EL (cell line): ENCODE measurements at places on chromosomes 12 and 14.

DNA sequence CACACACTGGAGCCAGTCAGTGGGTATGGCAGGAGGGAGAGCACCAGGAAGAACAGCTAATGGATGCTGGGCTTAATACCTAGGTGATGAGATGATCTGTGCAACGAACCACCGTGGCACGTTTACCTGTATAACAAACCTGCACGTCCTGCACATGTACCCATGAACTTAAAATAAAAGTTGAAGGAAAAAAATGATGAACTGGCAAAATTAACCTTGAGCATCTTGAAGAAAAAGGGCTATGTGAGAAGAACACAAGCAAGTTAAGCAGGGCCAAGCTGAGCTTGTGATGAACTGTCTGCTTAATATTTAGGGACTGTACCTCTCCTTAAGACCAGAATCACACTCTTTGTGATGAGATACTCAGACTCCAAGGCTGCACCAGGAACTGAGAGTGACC lies 70.0 kb downstream of the TTC6 start:
- DNase-seq: no peak

DNA sequence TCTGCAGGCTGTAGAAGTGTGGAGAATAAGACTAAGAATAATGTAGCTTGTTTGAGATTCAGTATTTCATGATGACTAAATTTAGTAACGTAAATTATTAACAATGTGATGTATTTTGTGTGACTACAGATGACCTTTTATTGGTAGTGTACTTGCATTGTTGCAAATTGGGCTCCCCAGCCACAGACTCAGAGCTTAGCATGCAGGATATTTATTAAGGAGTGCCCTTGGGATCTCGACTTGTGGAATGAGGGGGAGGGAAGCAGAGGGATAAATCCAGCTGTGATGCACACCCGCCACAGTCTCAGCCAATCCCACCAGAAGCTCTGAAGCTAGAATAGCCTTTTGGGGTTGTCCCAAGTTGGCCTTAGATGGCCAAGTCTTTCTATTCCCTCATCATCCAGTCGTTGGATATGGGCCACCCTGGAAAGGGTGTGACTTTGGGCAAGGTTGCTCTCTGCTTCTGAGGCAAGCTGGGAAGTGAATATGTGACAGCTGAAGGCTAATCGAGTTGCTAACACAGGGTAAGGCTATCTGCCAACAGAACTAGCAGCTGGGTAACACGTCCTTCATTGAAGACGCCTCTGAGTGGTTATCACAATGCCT lies 42.1 kb upstream of the USP44 start:
- DNase-seq: no peak

- DNase-seq: no peak
Observed at GRCh38 chr14:52663850-52664249, 31.5 kb downstream of the ERO1A start.

- DNase-seq: no peak
Observed at GRCh38 chr14:75254901-75255584, 23.6 kb upstream of the FOS start.

DNA sequence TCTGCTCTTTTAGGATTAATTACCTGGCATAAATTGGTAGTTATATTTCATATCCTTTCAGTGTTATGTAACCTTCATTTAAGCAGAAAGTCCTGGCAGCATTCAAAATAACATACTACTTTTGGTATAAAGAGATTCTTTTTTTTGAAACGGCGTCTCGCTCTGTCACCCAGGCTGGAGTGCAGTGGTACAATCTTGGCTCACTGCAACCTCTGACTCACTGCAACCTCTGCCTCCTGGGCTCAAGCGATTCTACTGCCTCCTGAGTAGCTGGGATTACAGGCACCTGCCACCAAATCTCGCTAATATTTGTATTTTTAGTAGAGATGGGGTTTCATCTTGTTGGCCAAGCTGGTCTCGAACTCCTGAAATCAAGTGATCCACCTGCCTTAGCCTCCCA lies 9.2 kb downstream of the KTN1 start:
- DNase-seq: no peak

GRCh38 chr14:105858676-105859025 lies 332.3 kb downstream of the TMEM121 start:
- no peak for DNase-seq

DNA sequence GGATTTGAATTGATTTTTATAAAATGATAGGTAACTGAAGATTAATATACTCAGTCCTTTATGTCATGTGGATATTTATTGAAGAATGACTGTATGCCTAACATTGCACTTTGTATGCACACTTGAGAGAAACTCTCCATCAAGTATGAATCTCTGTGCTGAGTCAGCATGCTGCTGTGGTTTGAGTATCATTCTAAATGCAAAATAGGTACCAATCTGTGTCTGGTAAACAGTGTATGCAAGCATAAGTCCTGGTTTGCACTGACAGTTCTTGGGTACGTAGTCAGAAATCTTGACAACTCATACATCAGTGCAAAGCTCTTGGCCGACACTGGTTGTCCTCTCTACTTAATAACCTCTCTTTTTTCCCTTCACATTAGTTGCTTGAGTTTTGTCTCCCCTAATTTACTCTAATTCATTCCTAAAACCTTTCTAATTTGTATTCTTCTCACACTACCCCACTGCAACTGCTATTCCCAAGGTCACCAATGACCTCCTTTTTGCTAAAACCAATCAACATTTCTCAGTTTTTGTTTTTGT lies 21.8 kb downstream of the MGAT4C start:
- DNase-seq: no peak

DNA sequence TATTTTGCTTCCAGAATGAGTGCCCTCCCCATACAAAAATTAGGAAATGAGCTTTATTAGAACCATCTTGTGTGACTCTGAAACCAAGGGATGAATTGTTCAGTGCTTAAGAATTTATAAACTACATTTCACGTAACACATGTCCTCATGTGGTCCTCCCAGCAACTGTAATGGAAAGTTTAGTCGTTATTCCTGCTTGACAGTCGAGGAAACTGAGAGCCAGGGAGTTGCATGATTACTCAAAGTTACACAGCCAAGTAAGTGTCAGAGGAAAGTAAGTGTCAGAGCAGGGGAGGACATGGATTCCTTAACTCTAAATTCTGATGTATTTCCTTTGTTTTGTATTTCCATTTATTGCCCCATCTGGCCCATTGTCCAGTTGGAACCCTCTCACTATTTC lies 453.9 kb downstream of the FUT8 start:
- no peak for DNase-seq

- DNase-seq: peak; percentile 69
Observed at GRCh38 chr14:92456215-92457015, 57.2 kb upstream of the RIN3 start.

DNA sequence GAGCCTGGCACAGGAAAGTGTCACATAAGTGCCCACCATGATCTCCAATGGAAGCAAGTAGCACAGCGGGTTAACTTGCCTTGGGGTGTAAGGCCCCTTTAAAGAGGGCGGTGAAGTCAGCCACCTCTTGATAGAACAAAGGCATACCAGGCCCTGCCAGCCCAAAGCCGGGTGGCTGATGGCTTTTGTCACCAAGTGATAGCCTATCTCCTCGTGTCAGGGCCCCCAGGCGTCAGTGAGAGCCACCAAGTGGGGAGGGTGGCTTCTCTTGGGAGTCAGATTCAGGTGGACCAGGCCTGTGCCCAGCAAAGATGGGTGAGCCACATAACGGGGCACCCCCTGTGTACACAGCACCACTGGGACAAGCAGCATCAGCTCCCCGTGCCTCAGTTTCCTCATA lies 8.3 kb upstream of the MYL2 start:
- no peak for DNase-seq

DNA sequence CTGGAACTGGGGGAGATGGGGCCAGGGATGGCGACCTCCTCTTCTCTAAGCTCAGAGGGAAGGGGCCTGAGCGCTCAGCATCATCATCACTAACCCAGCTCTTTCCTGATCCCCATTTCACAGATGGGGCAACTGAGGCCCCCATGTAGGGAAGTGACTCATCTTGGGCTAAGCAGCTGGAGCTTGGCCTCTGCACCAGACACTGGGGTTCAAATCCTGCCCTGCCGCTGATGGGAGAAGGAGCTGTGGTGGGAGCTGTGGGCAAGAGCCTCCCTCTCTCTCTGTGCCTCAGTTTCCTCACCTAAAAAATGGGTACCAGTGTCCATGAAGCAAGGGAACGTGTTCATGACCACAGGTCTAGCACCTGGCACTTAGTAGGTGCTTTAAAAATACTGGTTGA lies 2.6 kb upstream of the TRPV4 start:
- DNase-seq: no peak

DNA sequence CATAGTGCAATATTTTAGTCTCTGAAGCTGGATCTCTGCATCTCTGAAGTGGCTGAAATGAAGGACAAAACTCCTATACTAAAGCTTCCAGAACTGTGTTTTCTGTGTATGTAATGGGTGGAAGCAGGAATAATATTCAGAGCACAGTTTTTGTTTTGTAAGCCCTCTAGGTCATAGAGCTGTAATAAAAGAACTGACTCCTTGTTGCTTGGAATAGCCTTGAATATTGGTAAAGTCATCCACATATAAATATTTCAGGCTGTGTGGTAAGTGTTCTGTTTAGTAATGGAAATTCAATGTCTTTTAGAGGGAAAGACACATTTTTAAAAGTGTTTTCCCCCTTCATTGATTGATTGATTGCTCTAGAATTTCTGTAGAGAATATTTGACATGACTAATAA lies 18.2 kb upstream of the AKAP6 start:
- no peak for DNase-seq

- DNase-seq: no peak
Observed at GRCh38 chr12:64716371-64716770, 42.8 kb downstream of the GNS start.

- no peak for DNase-seq
Observed at GRCh38 chr12:53603196-53603595, 23.0 kb downstream of the ATF7 start.

GRCh38 chr14:68139431-68140075 lies 320.0 kb downstream of the RAD51B start:
- no peak for DNase-seq

DNA sequence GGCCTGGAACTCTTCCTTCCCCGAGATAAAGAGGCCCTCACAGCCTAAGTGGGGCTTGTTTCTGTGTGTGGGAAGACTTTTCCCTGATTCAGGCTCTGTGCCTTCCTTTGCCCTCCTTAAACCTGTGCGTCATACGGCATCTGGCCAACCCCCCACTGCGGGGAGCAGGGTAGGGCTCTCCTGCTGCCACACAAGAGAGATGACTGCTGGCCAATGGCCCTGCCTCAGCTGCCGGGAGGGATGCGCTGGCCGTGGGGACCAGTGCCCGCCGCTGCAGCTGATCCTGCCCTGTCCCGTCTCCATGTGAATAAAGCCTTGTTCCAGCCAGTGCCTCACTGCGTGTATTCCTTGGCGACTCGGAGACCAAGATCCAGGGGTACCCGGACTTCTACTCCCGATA lies 42.5 kb upstream of the BEGAIN start:
- DNase-seq: no peak

GRCh38 chr14:56715938-56716337 lies 94.3 kb downstream of the OTX2 start:
- DNase-seq: no peak

DNA sequence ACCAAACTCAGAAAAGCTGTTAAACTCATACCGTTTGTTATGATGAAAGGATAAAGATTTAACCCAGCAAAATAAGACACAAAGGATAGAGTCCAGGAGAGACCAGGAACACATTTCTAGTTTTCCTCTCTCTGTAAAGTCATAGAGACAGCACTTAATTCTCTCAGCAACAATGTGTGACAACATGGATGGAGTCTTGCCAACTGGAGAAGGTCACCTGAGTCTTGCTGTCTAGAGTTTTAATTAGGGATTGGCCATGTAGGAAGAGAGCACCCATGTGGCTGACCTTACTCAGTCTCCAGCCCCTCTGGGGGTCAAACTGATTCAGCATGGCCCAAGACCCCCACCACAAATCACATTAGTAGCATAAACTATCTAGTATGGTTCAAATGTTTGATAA lies 151.0 kb upstream of the ATF7IP start:
- no peak for DNase-seq

DNA sequence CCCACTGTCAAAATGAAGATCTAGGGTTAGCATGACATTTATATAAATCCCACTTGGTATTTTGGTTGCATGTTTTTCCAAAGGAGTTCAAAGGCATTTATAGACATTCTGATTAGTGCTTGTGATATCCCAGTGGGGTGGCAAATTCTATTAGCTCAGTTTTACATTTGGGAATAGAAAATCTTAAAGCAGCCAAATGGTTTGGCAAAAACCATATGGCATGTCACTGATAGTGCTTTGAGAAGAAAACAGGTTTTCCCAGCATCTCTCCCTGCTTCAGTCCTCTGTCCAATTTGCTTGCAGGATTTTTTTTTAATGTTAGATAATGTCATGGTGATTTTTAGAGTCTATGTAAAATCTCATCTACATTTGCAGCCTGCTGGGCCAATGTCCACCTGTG lies 225.1 kb upstream of the DIO3 start:
- DNase-seq: no peak

DNA sequence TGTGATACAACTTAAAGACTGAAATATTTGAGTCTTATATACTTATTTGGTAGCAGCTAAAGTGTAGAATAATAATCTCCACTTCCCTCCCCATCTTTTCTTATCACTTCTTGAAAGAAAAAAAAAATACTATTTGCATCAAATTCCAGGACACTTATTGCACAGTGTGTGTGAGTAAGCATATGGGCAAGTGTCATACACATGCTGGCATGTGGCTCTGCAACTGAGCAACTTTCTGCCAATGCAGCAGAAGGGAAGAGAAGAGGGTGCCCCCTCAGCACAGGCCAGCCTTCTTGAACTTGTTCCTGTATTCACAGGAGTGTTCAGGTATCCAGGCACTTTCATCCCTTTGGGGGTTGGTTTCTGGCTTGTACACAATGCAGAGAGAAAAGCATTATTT lies 145.8 kb downstream of the CPNE8 start:
- no peak for DNase-seq

DNA sequence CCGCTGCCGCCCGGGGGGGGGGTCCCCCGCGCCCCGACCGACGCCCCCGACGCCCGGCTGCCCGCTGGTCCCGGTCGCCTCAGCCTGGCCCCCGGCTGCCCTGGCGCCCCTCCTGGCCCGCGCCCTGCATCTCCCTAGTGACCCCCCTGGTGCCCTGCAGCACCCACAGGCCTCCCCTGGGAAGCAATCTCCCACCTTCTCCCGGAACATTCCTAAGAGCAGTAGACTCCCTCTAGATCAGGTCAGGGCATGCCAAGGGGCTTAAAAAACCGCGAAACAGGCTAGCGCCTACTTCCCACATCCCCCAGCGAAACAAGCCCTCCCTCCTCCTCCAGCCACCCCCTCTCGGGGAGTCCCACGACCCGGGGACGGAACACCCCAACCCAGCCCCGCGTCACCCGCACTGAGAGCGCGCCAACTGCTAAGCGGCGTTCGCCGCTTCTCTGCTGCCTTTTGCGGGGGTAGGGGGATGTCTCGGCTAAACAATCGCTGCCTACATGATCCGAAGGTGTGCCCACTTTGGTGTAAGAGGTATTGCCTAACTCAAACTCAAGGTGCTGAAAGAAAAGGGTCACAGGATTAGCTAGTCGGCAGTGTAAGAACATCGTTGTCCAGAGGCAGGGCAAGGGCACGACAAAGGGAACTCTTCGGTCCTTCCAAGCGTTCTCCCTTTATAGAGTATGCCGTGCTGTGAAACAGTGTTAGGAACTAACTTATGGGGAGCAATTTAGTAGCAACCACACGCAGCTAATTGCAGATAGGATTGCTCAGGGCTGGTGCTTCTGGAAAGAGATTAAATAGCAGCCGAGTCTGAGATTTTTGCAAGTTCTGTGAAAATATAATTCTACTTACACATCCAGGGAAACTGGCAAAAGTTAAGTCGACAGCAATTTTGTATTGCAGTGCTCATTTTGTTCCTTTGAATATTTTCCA lies 619 bp upstream of the NTN4 start:
- DNase-seq: peak; percentile 65

- peak; percentile 46 for DNase-seq
Observed at GRCh38 chr14:76546426-76547221, 170.7 kb downstream of the ESRRB start.

GRCh38 chr12:3044141-3044630 lies 33.0 kb upstream of the TSPAN9 start:
- DNase-seq: no peak
